Effector memory CD4-positive, alpha-beta T cell (primary cell): ENCODE measurements at places on chromosomes 3 and 15.

DNA sequence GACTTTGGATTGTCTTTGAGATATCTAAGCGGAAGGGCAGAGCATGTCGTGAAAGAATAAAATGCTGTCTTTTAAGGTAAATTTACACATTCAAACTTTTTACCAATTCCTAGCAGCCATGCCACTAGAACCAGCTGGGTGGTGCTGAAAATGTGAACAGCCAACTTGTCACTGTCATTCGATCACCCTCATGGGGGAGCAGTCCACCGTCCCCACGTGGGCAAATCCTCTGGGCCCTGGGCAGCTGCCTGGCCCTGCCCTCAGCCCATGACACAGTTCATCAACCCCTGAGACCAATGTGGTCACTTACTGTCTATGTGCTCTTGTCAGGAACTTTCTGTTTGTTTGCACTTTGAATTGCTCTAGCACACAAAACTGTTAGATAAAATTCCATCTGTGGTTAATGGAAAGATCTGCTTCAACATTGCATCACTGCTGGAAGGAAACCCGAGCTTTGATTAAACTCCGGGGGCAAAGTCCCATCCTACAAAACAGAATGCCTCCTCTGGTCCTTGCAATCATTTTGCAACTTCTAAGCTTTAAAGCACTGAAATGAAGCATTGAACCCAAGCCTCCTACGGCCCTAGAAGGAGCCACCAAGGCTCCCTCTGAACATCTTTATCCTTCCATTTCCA lies 50.1 kb downstream of the PCSK6 start:
- no peak for DNase-seq

GRCh38 chr15:56194035-56194434 lies 49.6 kb downstream of the RFX7 start:
- no peak for DNase-seq

GRCh38 chr15:35533130-35534110 lies 12.5 kb downstream of the DPH6 start:
- DNase-seq = no peak

DNA sequence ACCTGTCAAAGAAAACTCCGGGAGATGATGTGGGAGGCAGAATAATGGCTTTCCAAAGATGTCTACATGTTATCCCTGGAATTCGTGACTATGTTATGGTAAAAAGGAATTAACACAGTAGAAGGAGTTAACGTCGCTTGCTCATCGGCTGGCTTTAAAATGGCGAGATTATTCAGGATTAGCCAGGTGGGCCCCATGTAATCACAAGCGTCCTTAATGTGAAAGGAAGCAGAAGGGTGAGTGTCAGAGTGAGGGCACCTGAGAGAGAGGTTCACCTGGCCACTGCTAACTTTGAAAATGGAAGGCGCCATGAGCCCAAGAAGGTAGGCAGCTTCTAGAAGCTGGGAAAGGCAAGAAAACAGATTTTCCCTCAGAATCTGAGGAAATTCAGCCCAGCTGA lies 557.2 kb downstream of the EPHB1 start:
- DNase-seq = no peak

- no peak for DNase-seq
Measured at GRCh38 chr15:72065801-72066200, 52.1 kb downstream of the MYO9A start.

- no peak for DNase-seq
Measured at GRCh38 chr3:116288485-116288884, 156.8 kb downstream of the LSAMP start.

GRCh38 chr15:100790786-100791265 lies 88.8 kb upstream of the ALDH1A3 start:
- no peak for DNase-seq

DNA sequence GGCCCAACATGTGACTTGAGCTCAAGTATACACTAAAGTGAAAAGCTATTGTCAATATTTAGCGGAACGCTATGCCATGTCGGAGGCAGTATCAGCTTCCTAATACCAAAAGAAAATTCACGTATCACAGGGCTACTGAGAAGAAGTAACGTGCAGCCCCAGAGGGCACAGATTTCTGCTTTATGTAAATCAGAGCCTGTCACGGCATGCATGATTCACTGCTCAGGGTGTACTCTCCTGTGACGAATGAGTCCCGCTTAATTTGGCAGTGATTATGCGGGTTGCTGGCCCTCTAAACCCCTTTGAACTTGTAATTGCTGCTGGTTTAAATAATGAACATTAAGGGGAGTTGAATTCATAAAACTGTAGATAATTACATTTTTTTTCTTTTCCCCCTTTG lies 85.3 kb downstream of the MEIS2 start:
- DNase-seq = no peak

DNA sequence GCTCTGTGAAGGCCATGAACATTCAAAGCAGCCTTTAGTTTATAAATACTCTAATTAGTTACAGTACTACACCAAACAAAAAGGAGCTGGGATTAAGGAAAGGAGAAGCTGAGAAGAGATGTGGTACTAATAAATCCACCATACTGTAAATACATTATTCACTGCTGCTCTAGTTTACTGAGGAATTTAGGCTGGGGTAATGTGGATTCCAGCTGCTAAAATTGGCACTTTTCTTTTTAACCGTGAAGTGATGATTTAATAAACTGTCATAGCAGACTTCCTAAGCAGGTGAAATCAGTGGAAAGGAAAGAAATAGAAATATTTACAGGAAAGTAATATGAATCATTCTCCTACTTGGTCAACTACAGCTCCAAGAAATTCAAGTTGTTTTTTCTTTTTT lies 88.7 kb downstream of the TFG start:
- DNase-seq = no peak

DNA sequence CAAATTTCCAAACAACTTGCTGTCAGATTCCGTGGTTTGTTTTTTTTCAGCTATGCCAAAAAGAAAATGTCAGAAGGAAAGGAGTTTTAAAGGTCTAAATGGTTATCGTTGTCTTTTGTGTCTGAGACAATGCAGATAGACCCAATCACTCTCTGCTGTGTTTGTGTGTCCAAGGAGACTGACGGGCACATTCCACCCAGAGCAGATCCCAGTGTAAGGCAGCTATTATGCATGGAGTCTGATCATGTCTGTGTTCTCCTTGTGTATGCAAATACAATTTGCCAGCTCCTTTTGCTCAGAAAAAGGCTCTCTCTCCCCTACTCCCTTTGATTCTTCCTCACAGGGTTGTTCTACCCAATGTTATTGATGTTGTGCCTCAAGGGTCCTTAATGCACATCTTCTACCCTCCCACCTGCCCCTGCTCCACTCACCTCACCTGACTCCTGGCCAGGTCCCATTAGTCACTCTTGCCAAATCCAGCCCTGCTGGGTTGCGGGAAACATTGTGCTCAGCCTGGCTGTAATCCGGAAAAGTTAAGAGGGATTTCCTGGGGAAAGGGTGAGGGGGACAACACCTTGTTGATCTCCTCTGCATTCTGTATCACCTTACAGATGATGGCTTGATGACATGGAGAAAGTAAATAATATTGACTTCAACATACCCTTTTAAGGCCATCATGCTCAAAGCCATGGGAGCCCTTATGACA lies 61.0 kb downstream of the OTOL1 start:
- DNase-seq = no peak

GRCh38 chr15:45088801-45089711 lies 24.9 kb downstream of the DUOX2 start:
- no peak for DNase-seq

- DNase-seq = no peak
Measured at GRCh38 chr15:41544650-41545015, 576 bp upstream of the RPAP1 start.

DNA sequence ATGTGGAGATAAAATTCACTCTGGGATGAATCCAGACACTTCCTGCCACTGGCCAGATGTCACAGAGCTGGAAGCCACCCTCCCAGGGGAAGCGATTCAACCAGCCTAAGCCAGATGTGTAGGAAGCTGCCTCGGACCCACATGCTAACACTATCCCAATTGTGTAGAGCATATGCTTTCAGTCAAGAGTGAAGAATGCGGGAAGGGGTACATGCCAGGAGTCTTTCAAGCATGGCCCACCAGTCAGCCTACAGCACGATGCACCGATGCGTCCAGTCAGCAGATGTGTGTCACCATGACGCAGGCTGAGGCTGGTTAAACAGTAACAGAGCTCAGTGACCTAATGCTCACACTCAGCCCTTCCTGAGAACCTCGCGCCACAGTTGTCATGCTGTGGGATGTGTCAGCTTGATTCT lies 38.8 kb upstream of the BNC1 start:
- DNase-seq = no peak
